ENCODE measurements at places on chromosomes 4 and X.

DNA sequence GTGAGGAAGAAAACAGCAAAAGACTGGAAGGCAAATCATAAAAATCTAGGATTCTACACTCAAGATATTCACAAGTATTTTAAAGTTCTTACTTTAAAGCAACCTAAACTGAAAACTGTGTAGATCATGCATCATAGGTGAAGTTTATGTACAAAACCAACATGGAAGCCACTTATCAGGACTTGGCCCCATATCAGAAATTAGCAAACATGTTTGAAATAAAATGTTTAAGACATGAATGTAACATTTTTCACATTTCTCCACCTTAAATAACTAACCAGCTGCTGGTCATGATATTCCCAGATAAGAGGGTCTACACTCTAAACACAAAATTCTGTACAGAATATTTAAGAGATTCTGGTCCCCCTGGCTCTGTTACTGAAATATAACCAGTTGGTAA, 38.5 kb downstream of the APBB2 start:
- no peak for DNase-seq

- DNase-seq, result no peak
Observed at GRCh38 chrX:51487960-51488267, 8.5 kb downstream of the NUDT11 start.

- no peak for DNase-seq
Observed at GRCh38 chrX:109301177-109301576, 180.7 kb downstream of the GUCY2F start.

DNA sequence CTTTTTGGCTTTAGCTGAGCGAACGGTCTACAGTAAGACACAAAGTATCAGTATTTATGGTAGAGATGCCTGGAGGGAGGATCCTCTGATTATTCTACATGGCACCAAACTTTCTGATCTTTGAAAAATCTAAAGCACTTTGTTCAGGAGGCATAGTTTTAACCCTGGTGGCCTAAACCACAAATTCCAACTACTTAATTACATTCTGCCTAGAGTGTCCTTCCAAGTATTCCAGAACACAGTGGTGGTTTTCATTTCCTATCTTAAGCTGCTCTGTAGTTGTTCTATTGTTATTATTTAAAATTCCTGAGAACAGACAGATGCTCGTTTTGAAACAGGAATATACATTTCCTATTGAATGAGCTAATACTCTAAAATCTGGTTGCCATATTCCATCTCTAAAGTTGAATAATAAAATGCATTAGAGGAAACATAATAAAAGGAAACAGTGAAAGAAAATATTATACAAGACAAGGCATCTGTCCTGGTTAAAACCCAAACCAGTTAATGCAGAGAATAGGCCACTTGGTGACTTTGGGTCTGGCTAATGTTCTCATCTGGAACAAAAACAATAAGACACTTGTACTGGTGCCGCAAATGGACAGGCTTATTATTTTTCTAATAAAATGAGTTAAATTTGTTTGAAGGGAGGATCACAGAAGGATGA, 657.4 kb downstream of the SPRY1 start:
- DNase-seq, result no peak

DNA sequence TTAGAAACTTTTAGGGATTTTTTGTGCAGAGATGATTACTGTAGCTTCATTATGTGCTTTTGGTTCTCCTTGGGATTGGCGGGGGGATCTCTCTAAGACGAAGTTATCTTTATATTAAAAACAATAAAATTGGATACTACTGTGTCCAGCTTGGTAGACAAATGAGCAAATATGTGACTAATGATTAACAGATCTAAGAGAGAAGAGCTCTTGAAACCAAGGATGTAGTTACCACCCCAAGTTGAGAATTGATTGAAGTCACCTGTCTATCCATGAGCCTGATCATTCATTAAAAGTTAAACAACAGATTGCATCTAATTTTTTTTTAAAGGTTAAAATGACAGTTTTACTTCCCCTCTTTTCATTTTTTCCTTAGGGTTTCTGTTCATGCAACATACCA, 8.7 kb downstream of the PAICS start:
- no peak for DNase-seq

DNA sequence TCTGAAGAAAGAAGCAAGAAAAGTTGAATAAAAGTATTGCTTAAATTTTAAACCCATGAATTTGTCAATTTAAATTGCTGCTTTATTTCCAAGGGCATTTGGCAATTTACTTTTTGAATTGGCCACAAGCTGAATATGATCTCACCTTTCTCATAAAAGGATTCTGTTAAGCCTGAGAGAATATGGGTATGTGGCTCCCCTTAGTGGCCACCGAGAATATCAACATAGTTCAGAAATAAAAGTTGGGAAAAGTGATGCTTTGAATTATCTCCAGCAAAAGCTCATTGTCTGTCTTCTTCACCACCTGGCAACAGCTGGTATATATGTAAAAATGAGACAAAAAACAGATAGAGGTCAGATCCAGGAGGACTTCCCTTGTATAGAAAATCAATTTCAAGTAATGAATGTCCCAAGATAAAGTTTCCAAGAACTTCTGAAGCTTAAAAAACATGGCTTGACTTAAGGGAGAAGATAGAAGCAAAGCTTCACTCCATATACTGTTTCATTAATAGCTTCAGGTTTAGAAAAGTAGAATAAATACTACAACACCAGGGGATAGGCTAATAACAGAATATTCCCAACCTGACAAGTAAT, 290.7 kb upstream of the FAM241A start:
- no peak for DNase-seq

DNA sequence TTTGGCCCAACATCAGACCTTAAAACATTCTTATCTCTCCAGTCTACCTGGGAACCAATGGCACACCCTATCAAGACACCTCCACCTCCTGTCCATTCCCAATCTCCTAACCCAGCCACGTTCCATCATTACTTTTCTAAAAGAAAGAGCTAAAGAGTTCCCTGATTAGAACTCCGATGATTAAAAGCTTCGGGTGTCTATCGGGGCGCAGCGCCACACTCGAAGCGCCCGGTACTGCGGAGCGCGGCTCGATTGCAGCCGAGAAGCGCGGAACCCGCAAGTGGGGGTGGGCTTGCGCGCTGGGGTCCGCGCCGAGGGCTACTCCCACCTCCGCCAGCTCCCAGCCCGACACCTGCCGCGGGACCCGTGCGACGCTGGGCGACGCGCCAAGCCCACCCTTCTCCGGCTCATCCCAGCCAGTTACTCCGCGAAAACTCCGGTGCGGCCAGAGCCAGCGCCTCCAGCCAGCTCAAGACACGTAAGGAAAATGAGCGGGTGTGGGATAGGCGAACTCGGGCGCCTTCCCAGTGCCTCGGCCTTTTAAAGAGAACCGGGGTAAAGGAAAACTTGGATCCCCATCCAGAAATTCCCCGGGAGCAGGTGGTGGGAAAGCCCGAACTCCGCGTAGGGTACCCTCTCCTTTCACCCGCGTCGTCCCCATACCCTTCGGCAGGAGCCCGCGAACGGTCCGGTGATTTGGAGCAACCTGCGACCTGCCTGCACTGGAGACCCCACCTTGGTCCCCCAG, 593 bp downstream of the NPY1R start:
- peak; percentile 45 for DNase-seq

GRCh38 chrX:26606971-26607370, 391.0 kb downstream of the MAGEB5 start:
- no peak for DNase-seq

DNA sequence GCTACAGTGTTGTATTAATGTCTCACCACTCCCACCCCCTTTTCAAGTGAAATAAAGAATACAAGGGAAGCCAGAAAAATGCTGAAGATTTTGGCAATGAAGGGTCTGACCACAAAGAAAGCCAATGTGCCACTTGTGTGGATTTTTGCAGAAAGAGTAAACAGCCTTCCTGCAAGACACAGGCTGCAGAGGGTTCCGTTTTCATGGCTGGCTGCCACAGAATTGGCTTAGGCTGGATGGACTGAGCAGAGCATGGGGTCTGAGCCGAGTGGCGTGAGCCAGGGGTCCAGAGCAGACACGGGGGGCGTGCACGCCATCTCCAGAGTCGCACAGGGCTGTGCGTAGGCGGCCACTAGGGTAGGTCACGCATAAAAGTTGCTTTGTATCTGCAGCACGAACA, 69.2 kb downstream of the MTNR1A start:
- DNase-seq, result no peak

DNA sequence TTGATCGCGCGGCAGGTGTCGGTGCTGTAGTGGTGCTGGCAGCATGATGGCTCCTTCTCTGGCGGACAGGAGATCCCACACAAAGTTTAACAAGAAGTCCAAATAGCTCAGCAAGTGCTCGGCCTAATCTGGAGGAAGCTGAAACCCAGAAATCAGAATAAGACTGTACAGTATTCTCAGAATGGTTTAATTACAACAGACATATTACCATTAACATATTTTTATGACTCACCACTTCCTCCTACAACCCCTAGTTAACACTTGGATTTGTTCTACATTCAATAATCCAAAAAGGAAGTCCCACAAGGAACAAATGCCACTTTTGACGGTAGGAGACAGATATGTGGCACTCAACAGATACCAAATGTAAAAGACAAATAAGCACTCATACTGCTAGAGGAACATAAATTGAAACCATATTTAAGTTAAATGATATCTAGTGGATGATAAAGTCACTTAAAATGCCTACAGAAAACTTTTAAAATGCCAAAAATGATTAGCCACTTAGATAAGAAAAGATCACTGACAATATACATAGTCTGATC, 91.2 kb downstream of the HUWE1 start:
- DNase-seq, result no peak

DNA sequence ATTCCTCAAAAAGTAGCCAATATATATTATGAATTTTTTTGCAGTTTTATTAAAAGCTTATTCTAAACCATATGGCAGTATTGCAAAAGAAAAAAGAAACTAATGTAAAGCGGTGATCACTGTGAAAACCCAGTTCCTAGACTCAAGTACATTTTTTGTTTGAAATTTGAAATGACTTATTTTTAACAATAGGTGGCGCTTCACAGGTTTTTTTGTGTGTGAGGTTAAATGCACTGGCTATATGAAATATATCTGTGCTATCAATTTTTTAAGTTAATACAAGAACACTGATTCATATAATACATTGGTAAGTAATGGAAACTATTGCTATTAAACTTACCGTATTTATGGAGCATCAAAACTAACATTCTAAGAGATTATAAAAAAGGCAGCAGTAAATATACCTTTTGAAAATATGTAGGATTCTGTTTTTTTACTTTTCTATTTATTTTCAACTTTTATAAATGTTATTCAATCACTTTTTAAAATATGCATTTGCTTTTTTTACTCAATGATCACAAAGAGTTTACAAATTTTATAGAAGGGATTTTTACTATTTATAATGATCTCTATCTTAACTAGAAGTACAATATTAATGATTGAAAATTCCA, 5.6 kb upstream of the SPRY1 start:
- DNase-seq, result no peak

Measured in H9 (cell line).